Activated naive CD8-positive, alpha-beta T cell treated with anti-CD3 and anti-CD28 coated beads, Interleukin-2, amount 50 U/mL, for 16 hours (primary cell): ENCODE measurements at places on chromosomes 11 and 22.

- DNase-seq = no peak
Observed at GRCh38 chr11:10441091-10441490, 14.0 kb upstream of the AMPD3 start.

GRCh38 chr22:42907404-42908373 is 50.6 kb upstream of the ARFGAP3 start:
- no peak for DNase-seq

GRCh38 chr11:81278991-81279390 is 1454.7 kb downstream of the FAM181B start:
- no peak for DNase-seq

GRCh38 chr11:28976801-28977145 is 868.6 kb downstream of the METTL15 start:
- DNase-seq = no peak

- DNase-seq = no peak
Observed at GRCh38 chr22:23743303-23743705, 7.6 kb downstream of the ZNF70 start.

DNA sequence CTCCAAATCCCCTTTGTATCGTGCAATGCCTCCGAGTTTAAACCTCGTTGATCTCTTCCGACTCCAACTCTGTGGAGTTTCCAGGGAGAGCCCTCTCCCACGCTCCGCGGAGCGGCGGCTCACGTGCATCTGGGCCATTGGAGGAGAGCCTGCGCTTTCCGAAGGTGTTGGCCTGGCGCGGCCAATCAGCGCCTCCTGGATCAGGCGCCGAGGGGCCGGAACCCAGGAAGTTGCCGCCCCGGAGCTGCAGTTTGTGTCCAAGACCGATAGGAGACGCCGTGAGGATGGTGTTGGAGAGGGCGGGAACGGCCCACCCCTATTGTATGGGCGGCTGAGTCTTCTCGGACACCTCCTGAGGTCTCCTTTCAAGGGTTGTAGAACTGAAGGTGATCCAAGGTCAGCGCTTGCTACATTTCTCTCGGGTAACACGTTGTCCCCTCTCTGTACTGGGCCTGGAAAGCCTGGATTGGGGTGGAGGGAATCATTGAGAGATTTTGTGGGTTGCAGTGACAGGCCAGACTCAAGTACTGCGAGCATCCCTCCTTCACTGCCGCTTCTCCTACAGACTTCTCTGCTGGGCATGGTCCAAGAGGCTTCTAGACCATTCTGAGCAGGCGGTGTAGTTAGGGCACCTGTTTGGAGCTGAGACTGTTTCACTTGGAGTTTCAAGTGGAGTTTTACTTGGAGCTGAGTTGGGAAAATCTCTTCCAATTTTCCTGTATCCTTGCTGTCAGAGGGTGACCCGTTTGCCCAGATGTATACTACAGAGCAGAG is 1.7 kb downstream of the ADAMTS15 start:
- DNase-seq = no peak

GRCh38 chr22:35172442-35172841 is 84.9 kb upstream of the HMGXB4 start:
- no peak for DNase-seq

- no peak for DNase-seq
Observed at GRCh38 chr11:77173494-77173893, 45.4 kb downstream of the MYO7A start.

GRCh38 chr11:1233351-1234053 is 10.6 kb downstream of the MUC5B start:
- no peak for DNase-seq

DNA sequence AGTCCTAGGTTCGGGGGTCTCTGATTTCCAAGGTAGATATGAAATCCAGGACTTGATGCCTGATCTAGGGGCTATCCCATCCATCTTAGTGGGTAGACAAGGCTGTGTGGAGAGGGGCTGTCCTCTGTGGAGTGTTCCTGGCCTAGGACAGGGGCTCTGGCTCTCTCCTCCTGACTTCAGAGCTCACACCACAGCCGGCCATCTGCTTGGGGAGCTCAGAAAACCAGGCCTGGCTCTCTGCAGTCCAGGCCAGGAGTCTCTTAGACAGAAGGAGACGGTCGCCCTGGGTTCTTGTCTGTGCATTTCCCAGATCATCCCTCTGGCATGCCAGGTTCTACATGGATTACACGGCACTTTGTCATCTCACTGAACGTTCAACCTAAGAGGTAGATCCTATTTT is 17.9 kb downstream of the TUB start:
- no peak for DNase-seq

GRCh38 chr11:86586307-86586706 is 86.1 kb downstream of the ME3 start:
- DNase-seq = no peak

DNA sequence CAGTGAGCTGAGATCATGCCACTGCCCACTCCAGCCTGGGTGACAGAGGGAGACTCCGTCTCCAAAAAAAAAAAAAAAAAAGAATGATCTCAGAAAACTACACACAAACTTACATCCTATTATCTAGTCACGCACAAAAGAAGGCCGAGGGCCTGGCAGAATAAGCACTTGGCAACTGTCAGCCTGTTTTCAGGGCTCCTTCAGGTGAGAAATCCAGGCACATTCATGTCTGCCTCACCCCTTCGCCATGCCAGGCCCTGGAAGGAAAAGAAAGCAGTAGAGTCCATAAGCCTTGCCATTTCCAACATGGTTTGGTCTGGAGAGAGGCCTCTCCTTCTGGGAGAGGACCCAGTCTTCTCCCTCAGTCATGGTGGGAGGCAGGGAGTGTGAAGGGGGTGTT is 30.9 kb downstream of the C11orf58 start:
- DNase-seq = no peak

DNA sequence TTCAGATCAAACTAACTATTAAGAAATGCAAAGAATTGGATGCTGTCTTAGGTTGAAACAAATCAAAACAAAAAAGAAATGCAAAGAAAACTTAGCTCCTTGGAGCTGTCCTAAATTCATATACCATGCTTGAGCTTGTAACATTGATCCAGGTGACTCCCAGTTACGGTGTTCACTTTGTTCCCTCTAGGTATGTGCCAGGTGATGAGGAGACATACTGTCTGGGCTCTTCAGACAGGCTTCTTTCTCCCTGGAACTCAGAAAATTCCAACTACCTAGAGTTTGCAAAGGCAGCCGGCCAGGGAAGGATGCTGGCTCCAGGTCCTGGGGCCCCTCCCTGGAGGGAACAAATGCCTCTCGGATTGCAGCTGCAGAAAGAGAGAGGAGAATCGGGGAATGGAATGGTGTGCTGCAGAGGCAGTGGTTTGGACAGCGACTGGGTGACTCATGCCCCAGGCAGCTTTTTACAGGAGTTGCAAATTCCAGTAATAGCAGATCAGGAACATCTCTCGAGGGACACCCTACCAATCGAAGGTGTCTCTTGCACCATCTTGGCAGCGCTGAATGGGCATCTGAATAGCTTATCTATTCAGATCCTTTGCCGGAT is 12.3 kb upstream of the ASPHD2 start:
- no peak for DNase-seq

GRCh38 chr11:56911312-56911711 is 77.4 kb upstream of the OR5AK2 start:
- no peak for DNase-seq
